ENCODE measurements at places on chromosomes 12 and 14.

- DNase-seq: no peak
Measured at GRCh38 chr12:120999191-121000120, 16.8 kb downstream of the C12orf43 start.

- peak; percentile 47 for DNase-seq
Measured at GRCh38 chr12:23473071-23473470, 476.4 kb downstream of the SOX5 start.

DNA sequence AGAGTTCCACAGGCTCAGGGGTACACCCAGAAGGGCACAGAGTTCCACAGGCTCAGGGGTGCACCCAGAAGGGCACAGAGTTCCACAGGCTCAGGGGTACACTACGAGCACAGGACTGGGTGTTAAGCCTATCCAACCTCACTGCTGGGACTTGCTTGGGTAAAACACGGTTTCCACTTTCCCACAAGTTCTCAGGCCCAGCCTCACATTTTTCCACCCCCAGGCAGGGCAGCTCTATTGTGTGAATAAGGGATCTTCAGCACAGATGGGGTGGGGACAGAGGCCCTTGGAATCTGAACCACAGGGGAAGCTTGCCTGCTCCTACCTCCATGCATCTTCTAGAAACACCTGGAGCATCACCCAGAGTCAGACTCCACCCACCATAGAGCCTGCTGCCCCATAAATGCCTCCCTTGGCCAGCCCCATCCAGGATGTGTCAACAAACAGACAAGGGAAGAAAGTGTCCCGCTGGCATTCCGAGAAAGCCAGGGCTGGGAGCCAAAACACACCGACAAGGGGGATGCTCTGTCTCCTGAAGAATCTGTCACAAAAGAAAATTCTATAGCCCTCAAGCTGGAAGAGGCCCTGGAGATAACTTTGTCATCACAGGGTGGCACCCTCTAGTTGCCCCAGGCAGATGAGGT, 4.8 kb downstream of the CRACR2A start:
- DNase-seq: peak; percentile 39

GRCh38 chr12:18589316-18589715, 148.5 kb downstream of the PLCZ1 start:
- DNase-seq: no peak

DNA sequence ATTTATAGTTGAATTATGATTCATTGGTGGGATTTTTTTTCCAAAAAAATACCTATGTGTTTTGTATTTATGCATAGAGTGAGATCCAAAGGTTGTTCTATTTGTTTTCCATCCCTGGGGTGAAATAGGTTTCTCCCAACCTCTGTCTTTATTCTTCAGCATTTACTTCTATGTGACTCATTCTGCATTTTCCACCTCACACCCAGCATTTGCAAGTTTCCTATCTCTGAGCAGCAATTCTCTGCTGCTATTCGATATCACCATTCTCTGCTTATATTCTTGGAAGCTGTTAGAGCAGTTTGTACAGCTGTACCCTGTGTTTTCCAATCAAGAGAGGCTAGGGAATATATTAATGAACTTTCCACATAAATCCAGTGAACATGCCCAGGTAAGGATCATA, 538.9 kb downstream of the SNAPC1 start:
- no peak for DNase-seq

- no peak for DNase-seq
Measured at GRCh38 chr12:16258963-16259362, 18.5 kb downstream of the SLC15A5 start.

- DNase-seq: no peak
Measured at GRCh38 chr14:35112641-35113040, 9.1 kb downstream of the PPP2R3C start.
